ENCODE measurements at places on chromosomes 13 and 19. TPM values are rescaled to one million over a fixed set of nuclear protein-coding genes. Genes with fewer than 3 reads are reported as not detected.

Gene CALR3
- not detected for total RNA-seq

Gene RFPL4AL1
- not detected for total RNA-seq

Gene ZFP30
- total RNA-seq, result 4.7 TPM

Gene IL4I1
- total RNA-seq, result 0.88 TPM

Gene CPT1C
- 0.48 TPM for total RNA-seq

Gene MBD3L3
- not detected for total RNA-seq

Gene LRRC8E
- 17.0 TPM for total RNA-seq

Gene KANK3
- total RNA-seq, result 2.9 TPM

Gene GPR4
- total RNA-seq, result 0.76 TPM

Gene SLC46A3
- 2.1 TPM for total RNA-seq

Gene PLEKHF1
- 17.6 TPM for total RNA-seq

Gene ELSPBP1
- total RNA-seq, result not detected

Gene STARD13
- 5.4 TPM for total RNA-seq

Gene DAND5
- not detected for total RNA-seq

Gene SRRM5
- total RNA-seq, result not detected

Gene GNG8
- not detected for total RNA-seq

Gene BORA
- total RNA-seq, result 6.1 TPM

Gene TIMM29
- total RNA-seq, result 24.0 TPM

Gene RDH8
- not detected for total RNA-seq

Gene PALM
- 3.9 TPM for total RNA-seq

Gene SIGLEC10
- total RNA-seq, result 2.0 TPM

Gene CAMSAP3
- 18.3 TPM for total RNA-seq

Gene CBY2
- total RNA-seq, result not detected

Gene IGFL3
- not detected for total RNA-seq

Gene FFAR2
- total RNA-seq, result 0.49 TPM

Gene PINLYP
- total RNA-seq, result 23.3 TPM

Gene GGN
- total RNA-seq, result not detected

Gene IGSF23
- not detected for total RNA-seq

Gene MIR17HG
- 0.95 TPM for total RNA-seq

Gene ZNF383
- 2.6 TPM for total RNA-seq

Gene LSM14A
- total RNA-seq, result 59.7 TPM

Gene ZNF547
- 1.1 TPM for total RNA-seq

Gene SLC17A7
- 0.15 TPM for total RNA-seq

Gene GRK1
- not detected for total RNA-seq

Gene COL5A3
- total RNA-seq, result 3.7 TPM

Gene POU2F2
- 0.67 TPM for total RNA-seq

Gene KIR3DL1
- total RNA-seq, result not detected

Gene KLF1
- total RNA-seq, result not detected

Gene ZNF439
- total RNA-seq, result 1.9 TPM

Gene ZNF792
- 1.6 TPM for total RNA-seq

Data from esophagus squamous epithelium (tissue), 5 donors.